CD4-positive, alpha-beta memory T cell (primary cell): ENCODE measurements at places on chromosomes 12 and 14. TPM values are rescaled to one million over a fixed set of nuclear protein-coding genes. Genes with fewer than 3 reads are reported as not detected.
A peak's percentile ranks its signal among the peaks of the same experiment; 100 is the strongest.

- DNase-seq = no peak
- H3K4me3 ChIP-seq = no peak overlapping the region
- H3K36me3 ChIP-seq = no peaks in the 10 kb centered on the region
- peaks cover 7% of the 10 kb centered on the region for H3K4me1 ChIP-seq
- no peaks in the 10 kb centered on the region for H3K27me3 ChIP-seq
- H3K27ac ChIP-seq = no peak overlapping the region
Measured at GRCh38 chr12:91377436-91377835, 194.8 kb upstream of the DCN start.

Gene AICDA
- not detected for total RNA-seq

DNA sequence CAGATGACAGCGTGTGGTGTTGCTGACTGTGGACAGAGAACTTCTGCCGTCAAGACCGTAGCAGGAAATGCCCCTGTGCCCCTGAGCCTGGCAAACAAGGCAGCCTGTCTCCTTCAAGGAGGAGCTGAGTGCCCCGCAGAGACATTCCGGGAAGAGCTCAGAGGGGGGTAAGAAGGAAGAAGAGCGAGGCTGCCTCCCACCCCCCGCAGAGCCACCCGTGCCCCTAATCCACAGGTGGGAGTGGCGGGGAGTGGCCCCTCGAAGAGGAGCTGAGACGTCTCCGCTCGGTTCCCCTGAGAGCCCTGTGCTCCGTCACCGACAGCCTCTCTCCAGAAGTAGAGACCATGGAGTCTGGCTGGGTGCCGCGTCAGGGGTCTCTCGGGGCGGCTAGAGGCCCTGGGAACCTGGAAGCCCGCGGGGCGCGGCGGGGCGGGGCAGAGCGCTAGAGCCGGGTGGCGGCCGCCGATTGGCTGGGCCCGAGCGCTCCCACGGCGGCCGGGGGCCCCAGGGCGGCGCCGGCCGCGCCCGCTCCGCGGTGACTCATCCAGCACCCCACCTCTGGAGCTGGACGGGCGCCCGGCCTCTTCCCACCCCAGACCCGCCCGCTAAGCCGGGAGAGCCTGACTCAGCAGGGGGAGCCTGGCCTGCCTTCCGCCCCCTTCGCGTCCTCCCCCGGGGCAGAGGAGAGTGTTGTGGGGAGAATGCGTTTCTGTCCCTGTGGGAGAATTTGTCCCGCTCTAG, 25.2 kb upstream of the KRT78 start:
- H3K27ac ChIP-seq = no peak overlapping the region
- no peaks in the 10 kb centered on the region for H3K36me3 ChIP-seq
- H3K4me1 ChIP-seq = peaks cover 13% of the 10 kb centered on the region
- H3K27me3 ChIP-seq = no peaks in the 10 kb centered on the region

DNA sequence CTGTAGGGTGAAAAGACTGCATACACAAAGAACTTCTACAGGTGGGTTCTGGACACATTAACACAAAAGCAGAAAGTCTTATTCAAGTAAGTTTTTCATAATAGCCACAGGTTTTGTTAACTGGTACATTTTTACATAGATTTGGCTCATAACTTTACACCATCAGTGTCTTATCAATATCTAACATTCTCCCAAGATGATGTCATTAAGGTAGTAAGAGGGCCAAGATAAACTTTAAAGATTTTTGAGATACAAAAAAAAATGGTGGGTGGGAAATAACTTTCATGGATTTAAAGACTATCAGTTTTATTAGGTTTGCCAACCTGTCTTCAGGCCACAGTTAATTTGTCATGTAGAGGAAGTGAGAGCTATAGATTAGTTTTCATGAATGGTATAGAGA, 1.7 kb downstream of the SUPT16H start:
- no peaks in the 10 kb centered on the region for H3K27me3 ChIP-seq
- H3K36me3 ChIP-seq = peaks cover 4% of the 10 kb centered on the region
- DNase-seq = no peak
- peak overlapping the region; percentile 9 for H3K27ac ChIP-seq

GRCh38 chr14:60327447-60328331, 78.7 kb downstream of the PPM1A start:
- H3K27me3 ChIP-seq = no peaks in the 10 kb centered on the region
- H3K36me3 ChIP-seq = no peaks in the 10 kb centered on the region
- no peak for DNase-seq

DNA sequence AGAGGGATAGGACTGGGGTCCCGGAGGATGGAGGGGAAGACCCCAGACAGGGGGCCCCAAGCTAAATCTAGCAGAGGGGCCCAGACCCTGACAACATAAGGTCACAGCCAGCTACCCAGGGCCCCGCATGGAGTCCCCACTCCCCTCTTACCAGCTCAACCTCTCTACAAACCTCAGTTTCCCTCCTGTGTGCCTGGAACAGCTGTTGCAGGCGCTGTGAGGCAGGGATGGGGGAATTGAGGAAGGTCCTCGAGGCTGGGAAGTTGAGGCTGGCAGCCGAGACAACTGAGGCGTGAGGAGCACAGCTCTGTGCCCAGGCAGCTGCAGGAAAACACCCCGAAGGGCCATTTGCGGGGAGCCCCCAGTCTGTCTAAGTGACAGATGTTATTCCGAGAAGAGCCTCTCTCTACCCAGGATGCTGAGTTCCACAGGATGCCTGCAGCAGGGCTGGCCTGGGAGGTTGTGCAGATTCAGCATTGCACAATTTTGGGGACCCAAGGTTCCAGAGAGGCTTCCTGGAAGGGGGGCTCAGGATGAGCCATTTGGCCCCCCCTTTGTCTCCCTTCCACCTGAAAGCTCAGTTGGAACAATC, 42.7 kb upstream of the NCOR2 start:
- no peaks in the 10 kb centered on the region for H3K36me3 ChIP-seq
- no peaks in the 10 kb centered on the region for H3K27me3 ChIP-seq
- no peak overlapping the region for H3K27ac ChIP-seq
- no peak overlapping the region for H3K4me3 ChIP-seq

- H3K4me1 ChIP-seq = no peaks in the 10 kb centered on the region
- H3K36me3 ChIP-seq = no peaks in the 10 kb centered on the region
- no peak for DNase-seq
- H3K4me3 ChIP-seq = no peak overlapping the region
Measured at GRCh38 chr12:29676676-29677075, 107.1 kb downstream of the TMTC1 start.

Gene LRIG3
- total RNA-seq = not detected

DNA sequence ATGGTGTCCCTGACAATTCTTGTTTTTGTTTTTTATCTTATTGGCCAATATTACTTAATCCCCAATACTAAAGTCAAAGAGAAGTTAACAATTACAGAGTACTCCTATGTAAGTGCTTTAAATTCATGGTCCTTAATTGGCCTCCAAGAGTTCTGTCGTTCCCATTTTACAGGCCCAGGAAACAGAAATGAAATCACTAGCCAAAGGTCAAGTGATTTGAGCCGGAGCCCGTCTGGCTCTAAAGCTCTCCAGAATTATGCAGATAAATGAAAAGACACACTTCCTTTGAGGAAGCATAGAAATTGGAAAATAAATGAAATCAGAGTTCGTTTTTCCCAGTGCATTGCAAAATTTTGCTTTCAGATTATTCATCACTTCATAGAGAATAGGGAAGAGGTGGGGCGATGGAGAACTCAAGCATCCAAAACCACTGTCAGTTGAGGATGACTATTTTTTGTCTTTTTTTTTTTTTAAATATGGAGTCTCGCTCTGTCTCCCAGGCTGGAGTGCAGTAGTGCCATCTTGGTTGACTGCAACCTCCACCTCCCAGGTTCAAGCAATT, 78.5 kb downstream of the MAP1LC3B2 start:
- no peaks in the 10 kb centered on the region for H3K27me3 ChIP-seq
- DNase-seq = no peak
- H3K4me3 ChIP-seq = no peak overlapping the region
- no peak overlapping the region for H3K27ac ChIP-seq
- H3K36me3 ChIP-seq = no peaks in the 10 kb centered on the region
